ENCODE measurements at places on chromosomes 4 and X.

DNA sequence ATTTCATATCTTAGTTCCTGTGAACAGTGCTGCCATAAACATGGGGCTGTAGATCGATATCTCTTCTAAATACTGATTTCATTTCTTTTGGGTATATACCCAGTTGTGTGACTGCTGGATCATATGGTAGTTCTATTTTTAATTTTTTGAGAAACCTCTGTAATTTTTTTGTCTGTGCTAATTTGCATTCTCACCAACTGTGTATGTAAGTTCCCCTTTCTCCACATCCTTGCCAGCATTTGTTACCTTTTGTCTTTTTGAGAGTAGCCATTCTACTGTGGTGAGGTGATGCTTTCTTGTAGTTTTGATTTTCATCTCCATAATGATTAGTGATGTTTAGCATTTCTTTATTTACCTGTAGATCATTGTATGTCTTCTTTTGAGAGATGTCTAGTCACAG lies 2086.5 kb upstream of the TENM3 start:
- DNase-seq: no peak

- no peak for DNase-seq
These were observed 23.1 kb upstream of the C1GALT1C1 start for GRCh38 chrX:120653000-120653399.

DNA sequence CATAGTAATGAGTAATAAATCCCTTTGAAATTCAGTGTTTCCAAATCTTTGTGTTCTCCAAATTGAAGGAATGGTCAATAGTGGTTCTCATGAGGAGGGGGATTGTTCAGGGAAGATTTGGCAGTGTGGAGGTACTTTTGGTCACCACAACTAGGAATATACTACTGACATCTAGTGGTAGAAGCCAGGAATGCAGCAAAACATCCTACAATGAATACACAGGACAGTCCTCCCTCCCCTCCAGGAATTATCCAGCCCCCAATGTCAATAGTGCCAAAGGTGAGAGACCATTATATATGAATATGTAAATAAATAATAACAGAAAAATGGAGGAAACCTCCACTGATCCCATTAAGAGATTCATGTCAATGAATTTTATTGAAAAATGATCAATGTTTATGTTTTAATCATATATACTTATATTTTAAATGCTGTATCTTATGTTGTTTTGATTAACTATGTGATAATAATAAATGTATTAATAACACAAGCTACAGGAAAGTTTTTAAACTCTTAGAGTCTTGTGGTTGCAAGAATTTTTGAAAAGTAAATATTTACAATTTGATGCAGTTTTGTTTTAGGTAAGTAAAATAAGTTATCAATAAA lies 14.4 kb upstream of the FAM9A start:
- DNase-seq: peak; percentile 35

DNA sequence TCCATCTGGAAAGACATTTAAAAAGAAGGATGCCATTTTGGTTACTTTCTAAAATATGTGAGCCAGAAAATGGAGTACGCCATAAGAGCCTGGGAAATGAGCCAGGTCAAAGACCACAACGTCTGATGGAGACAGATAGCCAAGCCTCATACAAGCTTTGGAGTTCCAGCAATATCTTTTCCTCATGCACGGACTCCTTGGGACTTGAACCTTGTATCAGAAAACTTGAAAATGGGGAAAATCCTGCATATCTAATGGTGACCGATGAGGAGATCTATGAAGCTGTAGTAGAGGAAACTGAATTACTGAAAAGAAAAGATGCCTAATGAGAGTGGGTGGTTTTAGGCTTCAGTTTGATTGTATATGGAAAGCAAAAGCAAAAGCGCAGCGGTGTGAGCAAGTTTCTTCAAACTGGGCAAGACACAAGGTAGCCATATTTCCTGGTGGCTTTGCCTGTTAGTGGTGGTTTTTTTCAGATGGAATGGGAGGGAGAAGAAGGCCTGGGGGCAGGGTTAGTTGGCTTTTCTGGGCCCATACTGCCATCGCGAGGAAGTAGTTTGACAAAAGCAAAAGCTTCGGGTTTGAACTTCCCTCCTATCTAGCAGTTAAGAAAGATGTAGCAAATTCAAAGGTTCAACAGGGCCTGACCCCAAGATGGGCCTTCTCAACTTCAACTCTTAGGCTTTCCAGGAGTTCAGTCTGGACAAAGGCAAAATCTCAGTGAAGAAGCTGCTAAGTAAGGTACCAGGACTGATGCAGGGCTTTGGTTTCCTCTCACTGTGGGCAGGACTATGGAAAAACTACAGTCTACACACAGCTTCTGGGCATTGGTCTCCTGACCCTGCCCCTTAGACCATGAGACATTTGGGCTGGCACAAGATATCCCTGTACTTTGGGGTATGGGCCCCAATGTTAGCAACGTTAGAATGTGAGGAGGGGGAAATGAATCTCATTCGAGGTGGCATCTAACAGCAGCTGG lies 210.0 kb upstream of the STK26 start:
- no peak for DNase-seq

DNA sequence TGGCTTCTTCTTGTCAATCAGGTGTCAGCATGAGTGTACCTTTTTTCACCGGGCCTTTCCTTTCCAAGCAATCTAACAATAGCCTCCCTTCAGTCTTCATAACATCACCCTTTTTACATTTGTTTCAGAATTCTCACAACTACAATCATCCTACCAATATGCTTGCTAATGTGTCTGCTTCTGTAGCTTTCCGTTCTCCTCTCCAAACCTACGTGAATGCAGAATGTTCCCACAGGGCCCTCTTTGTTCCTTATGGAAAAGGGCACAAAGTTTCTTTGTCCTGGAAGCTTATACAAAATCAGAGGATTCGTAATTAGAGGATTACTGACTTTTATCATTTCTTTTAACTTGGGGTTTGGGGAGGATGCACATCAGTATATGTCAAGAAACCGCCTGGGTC lies 461.8 kb downstream of the CENPC start:
- DNase-seq: no peak

DNA sequence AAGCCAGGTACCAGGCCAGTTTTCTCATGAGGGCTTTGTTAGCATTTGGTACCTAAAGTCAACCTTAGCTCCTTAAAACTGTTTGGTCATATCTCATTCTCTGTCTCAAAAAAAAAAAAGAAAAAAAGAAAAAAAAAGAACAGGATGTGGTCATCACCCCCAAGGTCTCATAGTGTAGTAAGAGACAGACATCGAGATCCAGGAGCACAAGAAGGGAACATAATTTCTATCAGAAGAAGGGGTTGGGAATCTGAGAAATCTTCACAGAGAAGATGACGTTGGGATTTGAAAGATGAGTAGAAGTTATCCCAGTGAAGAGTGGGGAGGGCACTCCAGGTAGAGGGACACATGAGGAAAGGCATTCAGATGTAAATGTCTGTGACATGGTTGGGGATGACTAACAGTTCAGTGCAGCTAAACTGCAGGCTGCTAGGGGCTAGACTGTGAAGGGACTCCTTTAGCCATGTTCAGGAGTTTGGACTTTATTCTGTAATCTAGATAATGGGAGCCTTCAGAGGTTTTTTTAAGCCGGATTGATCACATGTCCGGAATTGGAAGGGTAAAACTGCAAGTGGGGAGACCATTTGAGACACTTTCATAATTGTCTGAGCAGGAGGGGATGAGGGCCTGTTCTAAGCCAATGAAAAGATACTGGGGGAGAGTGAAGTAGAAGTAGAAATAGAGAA lies 26.9 kb upstream of the GJB1 start:
- no peak for DNase-seq

- no peak for DNase-seq
These were observed at the start of gene IGSF1 for GRCh38 chrX:131288738-131289511. Gene IGSF1, minus strand, starts transcription at chrX:131289306. Its CDS starts 2,632 bp downstream, at chrX:131286674.
